Left lung (tissue), 14 donors: ENCODE measurements at places on chromosomes 3 and 15.

GRCh38 chr3:63228677-63229076 is 49.4 kb upstream of the SYNPR start:
- no peak overlapping the region for H3K4me3 ChIP-seq
- no peaks in the 10 kb centered on the region for H3K4me1 ChIP-seq
- H3K36me3 ChIP-seq: no peaks in the 10 kb centered on the region
- no peak overlapping the region for H3K27ac ChIP-seq
- no peak for DNase-seq

GRCh38 chr3:150293401-150294001 is 114.6 kb upstream of the TSC22D2 start:
- DNase-seq: no peak
- no peak overlapping the region for H3K27ac ChIP-seq
- H3K36me3 ChIP-seq: no peaks in the 10 kb centered on the region
- H3K4me1 ChIP-seq: no peaks in the 10 kb centered on the region
- H3K27me3 ChIP-seq: no peaks in the 10 kb centered on the region

DNA sequence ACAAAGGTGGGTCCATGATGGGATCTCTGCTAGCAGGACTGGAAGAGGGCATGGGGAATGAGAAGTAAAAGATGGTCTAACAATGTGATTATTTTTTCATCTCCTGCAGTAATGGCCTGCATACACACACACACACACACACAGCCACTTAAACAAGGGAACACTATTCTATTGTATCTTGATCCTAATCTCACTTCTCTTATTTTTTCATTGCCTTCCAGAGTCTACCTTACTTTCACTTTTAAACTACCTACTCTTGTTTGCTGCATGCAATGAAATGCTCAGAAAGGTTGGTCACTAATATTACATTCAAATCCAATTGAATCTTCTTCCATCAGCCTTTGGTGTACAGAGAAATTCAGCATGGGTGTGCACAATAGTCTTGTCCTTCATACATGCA is 853.8 kb downstream of the IGSF11 start:
- H3K27me3 ChIP-seq: no peaks in the 10 kb centered on the region
- no peaks in the 10 kb centered on the region for H3K36me3 ChIP-seq
- no peak overlapping the region for H3K27ac ChIP-seq
- H3K4me3 ChIP-seq: no peak overlapping the region
- H3K4me1 ChIP-seq: no peaks in the 10 kb centered on the region

DNA sequence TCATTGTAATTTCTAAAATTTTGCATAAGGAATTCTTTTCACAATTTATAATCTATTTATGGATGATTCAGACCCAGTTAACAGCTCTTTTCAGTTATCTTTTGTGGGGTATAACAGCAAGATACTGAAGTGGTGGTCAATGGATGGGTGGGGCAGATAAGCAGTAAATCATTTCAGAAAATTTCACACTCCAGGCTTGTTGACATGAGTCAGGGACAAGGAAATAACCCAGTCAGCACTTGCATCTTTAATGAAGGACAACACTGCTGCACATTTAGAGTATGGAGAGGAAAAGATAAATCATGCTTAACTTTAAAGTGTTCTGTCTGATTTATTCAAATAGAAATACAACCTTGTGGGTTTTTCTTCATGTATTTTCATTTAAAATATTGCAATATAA is 181.6 kb downstream of the ROBO1 start:
- H3K27ac ChIP-seq: no peak overlapping the region
- no peaks in the 10 kb centered on the region for H3K27me3 ChIP-seq
- no peak for DNase-seq
- H3K4me3 ChIP-seq: no peak overlapping the region
- H3K36me3 ChIP-seq: no peaks in the 10 kb centered on the region

DNA sequence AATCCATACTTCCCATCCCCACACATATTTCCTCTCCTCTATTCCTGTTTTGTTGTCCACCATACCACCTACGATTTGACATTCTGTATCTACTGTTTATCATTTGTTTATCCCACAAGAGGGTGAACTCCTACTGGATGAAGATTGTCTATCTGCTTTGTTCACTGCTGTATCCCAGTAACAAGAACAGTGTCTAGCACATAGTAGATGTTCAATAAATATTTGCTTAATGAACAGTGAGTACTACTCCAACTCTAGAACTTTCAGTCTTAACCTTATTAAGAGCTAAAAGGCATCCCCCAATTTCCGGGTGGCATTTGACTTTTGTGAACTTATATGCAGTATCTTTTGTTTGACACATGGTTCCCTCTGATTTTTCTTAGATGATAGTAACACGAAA is 1.3 kb downstream of the PYGO1 start:
- H3K4me1 ChIP-seq: peaks cover 5% of the 10 kb centered on the region
- H3K4me3 ChIP-seq: peak overlapping the region; percentile 43
- no peak for DNase-seq
- H3K36me3 ChIP-seq: no peaks in the 10 kb centered on the region
- H3K27ac ChIP-seq: no peak overlapping the region

DNA sequence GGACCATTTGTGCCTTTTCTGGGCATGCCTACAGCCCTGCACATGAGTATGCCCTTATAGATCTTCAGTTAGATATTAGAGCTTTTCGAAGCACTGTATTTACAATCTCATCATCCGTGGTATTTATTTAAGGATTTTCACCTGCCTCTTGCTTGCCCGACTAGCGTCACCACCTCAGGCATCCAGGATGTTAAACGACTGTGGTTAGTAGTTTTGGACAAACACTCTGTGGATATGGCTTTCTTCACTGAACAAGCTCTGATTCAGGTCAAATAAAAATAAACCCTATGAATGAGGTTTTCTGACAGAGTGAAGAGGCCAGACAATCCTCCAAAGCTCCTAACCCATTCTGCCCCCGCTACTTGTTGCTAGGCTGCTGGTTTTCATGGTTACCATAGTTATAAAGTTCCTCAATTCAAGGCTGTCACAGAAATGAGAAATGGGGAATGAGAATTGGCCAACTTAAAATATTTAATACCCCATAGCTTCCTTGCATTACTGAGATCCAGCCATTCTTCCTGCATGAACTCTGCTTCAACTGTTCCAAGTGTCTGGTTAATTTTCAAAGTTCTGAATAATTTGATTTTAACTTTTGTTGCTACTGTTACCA is 440.1 kb downstream of the GABRG3 start:
- H3K27ac ChIP-seq: no peak overlapping the region
- no peaks in the 10 kb centered on the region for H3K4me1 ChIP-seq
- H3K36me3 ChIP-seq: no peaks in the 10 kb centered on the region
- H3K27me3 ChIP-seq: no peaks in the 10 kb centered on the region
- peak; percentile 37 for DNase-seq

DNA sequence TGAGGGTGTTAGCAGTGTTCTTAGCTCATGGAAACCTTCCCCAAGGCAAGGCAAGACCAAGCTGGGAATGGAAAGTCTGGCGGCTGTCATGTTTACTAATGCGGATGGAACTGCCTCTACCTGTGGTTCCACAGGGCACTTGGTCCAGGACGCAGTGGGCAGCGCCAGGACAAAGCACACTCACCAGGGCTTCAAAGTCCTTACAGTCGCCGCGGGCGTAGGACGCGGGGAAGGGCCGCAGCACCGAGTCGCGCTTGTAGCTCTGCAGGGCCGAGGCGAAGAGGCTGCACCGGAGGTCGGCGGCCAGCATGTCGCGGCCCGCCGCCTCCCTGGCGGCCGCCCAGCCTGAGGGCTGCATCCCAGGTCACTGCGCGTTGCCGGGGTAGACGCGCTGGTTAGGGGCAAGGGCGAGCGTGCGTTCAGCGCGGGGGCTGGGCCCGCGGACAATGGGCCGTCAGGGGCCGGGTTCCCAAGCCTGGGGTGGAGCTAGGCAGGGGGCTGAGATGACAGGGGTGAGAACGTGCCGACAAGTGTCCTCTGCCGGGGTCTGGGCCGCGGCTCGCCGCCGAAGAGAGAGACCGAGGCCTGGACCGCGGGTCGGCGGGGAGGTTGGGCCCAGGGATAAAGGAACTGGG is 497 bp downstream of the PARP16 start:
- H3K4me3 ChIP-seq: peak overlapping the region; percentile 70
- no peaks in the 10 kb centered on the region for H3K27me3 ChIP-seq
- H3K4me1 ChIP-seq: peaks cover 12% of the 10 kb centered on the region
- DNase-seq: no peak
- peak overlapping the region; percentile 80 for H3K27ac ChIP-seq

DNA sequence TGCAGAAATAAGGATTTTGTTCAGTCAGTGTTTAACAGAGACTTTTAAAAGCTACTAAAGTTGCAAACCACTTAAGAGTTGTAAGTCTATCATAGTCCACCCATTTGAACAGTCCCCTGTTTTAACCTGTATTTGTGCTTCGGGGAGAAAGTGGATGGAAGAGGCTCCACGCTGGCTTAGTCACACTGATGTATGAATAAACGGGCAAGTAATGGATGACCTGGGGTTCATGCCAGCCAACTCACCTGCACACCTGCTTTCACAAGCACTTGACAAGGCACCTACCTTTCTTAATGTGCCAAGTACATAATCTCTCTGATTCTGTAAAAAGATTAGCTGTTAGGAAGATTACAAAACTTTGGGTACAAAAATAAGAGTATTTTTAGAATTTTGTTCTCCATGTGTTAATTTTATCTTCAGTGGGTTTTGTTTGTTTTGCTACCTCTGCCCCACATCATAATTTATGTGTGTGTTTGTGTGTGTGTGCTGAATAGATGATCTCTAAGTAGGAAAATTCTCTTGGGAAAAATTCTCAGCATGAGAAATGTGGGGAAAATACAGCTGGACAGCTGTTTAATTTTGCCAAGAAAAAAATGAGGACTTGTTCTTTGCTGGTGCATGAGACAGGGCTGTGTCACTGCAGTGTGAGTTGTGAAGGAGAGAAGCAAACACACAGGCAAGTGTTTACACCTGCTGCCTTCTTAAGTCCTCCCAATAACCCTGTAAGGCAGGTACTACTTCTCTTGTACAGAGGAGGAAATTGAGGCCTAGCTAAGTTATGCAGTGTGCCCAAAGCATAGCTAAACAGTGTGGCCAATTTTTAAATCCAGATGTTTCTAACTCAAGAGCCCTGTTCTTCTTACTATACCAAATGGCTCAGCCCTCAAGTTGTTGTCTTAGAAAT is 181.2 kb upstream of the IL12A start:
- no peak overlapping the region for H3K4me3 ChIP-seq
- H3K36me3 ChIP-seq: no peaks in the 10 kb centered on the region
- no peak overlapping the region for H3K27ac ChIP-seq
- H3K4me1 ChIP-seq: peaks cover 20% of the 10 kb centered on the region

- H3K4me3 ChIP-seq: no peak overlapping the region
- H3K36me3 ChIP-seq: no peaks in the 10 kb centered on the region
- H3K4me1 ChIP-seq: no peaks in the 10 kb centered on the region
- H3K27ac ChIP-seq: no peak overlapping the region
Observed at GRCh38 chr3:165359005-165359404, 162.8 kb upstream of the SLITRK3 start.

GRCh38 chr15:92899601-92899947 is 550 bp upstream of the CHD2 start:
- peak overlapping the region; percentile 98 for H3K27ac ChIP-seq
- no peaks in the 10 kb centered on the region for H3K36me3 ChIP-seq
- DNase-seq: no peak
- H3K4me1 ChIP-seq: peaks cover 66% of the 10 kb centered on the region
- no peak overlapping the region for H3K4me3 ChIP-seq

- no peak overlapping the region for H3K4me3 ChIP-seq
- H3K4me1 ChIP-seq: peaks cover 31% of the 10 kb centered on the region
- H3K27me3 ChIP-seq: peaks cover 15% of the 10 kb centered on the region
- H3K27ac ChIP-seq: no peak overlapping the region
- H3K36me3 ChIP-seq: no peaks in the 10 kb centered on the region
Observed at GRCh38 chr3:186375443-186375842, 13.4 kb upstream of the DGKG start.

- H3K4me1 ChIP-seq: no peaks in the 10 kb centered on the region
- H3K27ac ChIP-seq: no peak overlapping the region
- H3K27me3 ChIP-seq: no peaks in the 10 kb centered on the region
- no peak overlapping the region for H3K4me3 ChIP-seq
Observed at GRCh38 chr3:150384296-150385212, 23.5 kb upstream of the TSC22D2 start.
